Stromal cell of bone marrow (primary cell): ENCODE measurements at places on chromosomes 12 and 14.

- no peak for DNase-seq
These were observed 1.8 kb downstream of the ISCA2 start for GRCh38 chr14:74495356-74495755.

GRCh38 chr12:14776236-14776961, 26.9 kb downstream of the WBP11 start:
- no peak for DNase-seq

DNA sequence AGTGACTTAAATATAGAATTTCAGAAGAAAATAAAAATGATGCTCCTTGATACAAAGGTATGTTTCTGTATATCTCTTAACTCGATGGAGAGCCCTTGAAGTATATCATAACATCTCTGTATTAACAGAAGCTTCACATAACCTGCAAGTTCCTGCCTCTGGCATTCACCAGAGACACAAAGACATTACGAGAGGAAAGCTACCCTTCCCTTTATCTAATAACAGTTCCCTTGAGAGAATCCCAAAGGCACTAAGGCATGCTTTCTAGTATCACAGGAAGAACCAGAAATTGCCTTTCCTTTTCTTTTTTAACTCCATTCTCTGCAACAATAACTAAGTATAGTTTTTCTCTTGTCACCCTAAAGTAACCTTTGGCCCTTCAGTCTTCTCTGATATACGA, 164.5 kb downstream of the MGAT4C start:
- DNase-seq, result no peak

DNA sequence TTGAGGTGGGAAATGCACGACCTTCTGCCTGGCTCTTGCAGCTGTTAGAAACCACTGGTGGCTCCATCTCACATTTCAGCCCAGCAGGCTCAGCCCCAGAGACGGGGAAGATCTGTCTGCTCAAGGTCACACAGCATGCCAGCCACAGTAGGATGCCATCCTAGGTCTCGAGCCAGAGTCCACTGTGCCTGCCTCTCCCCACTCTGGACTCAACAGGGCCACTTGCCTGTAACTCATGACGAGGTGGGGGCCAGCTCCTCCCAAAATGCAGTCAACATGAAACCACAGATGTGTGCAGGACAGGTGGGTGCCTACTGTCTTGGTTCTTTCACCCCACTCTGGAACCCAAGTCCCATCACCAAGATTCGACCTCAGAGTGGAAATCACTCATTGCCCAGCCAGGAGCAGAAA, 23.2 kb downstream of the BCL11B start:
- DNase-seq, result no peak

DNA sequence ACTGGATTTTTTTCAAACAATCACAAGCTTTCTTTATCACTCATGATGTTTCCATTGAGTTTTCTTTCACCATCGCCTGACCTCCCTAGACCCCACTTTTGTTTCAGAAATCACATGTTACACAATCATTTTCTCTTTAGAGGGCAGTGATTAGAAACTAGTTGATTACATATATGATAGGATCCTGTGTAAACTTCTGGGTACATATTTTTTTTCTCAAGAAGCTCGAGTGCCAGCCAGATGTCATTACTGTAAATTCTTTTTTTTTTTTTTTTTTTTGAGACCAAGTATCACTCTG, 62.4 kb upstream of the PSMA6 start:
- no peak for DNase-seq

DNA sequence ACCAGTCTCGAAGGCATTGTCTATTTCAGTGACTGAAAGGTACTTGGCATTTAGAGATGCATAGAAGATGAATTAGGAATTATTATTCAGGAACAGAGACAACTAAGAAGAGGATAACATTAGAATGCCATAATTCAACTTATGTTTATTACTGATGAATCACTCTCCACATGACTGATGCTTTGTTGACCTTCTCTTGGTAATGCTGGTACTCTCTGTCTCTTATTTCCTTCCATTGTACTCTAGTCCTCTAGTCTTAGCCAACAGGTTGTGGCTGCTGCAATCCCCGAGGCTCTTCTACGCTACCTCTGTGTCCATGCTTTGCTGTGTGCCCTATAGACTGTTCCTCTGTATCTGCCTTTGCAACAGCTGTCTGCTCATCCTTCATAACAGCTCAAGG, 652.9 kb downstream of the NRXN3 start:
- no peak for DNase-seq

DNA sequence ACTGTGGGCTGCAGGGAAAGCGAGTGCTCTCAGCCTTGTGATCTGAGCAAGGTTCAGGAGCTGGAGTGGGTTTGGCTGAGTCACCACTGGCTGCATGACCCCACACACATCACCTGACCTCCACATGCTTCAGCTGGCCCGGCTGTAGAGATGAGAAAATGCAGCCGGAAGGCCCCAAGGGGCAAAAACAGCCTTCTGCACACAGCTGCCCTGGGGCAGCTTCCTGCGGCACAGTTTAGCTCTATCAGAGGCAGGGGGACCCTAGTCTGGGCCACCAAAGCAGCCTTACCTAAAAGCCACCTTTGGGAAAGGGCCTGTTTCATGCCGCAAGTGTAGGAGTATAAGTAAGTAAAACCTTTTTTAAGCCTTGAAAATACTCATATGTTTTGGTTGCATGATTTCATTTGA, 123.3 kb downstream of the SSPN start:
- DNase-seq, result peak; percentile 57

DNA sequence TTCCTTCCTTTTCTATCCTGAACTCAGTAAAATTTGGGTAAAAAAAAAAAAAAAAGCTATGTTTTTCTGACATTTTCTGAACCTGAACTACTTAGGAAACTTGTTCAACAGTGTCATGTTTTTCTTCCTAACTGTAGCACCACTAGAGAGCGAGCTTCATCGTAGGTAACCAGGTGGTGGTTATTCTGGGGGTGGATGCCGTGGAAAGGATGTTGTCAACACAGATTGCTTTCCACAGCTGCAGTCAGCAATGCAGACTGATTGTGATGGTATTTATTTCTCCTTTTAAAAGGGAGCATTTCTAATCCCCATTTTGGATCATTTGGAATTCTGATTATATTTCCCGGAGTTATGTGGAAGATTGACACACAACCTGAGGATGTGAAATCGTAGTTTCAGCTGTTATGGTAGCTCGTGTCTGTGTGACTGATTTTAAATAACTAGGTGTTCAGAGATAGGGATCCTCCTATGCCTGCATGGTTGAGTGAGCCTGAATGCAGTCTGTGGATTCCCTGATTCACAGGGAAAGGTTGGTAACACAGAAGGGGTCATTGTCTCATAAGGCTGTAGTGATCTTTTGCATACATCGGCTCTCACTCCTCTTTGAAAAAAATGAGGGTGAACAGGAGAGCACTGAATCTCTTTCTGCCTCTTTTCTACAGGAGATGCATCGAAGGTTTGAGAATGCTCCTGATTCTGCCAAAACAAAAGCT, 113.2 kb downstream of the ERC1 start:
- no peak for DNase-seq

DNA sequence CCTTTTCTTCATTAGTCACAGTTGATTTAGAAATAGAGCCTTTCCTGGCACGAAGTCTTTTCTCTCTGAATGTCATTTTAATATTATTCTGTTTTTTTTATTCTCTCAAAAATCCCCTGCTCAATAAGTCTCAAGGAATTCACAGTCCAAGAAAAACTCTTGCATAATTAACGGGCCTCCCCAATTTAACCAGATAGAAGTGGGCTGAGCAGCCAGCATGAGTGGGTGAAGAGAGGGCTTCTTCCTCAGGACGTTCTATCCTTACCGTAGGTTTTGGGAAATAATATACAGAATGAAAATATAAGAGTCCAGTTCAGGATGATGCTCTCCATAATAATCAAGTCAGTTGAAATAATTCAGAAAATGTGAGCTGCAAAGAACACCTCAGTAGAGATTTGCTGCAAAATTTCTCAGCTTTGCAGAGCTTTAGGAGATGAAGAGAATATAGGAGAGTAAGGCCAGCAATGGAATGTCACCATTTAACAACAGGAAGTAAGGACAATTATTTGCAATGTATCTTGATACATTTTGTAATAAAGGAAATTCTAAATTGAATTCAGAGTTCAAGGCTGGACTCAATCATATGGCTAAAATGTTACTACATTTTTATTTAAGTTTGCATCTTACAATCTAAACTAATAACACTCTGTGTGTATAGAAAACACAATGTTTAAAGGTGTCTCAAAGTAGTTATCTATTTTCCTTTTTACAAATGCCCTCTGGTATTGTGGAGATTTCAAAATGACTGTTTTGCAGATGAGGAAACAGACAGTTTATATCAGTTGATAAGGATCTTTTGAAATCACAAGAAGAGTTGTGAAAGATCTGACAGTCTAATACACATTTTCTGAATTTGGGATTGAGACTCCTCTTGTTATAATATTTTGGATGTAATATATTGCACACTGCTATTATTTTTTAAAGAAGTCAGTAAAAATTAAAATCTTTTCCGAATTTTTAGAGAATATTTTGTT, 1724.1 kb upstream of the SEL1L start:
- DNase-seq, result no peak

- no peak for DNase-seq
These were observed 824 bp downstream of the OAS1 start for GRCh38 chr12:112907415-112908157.

DNA sequence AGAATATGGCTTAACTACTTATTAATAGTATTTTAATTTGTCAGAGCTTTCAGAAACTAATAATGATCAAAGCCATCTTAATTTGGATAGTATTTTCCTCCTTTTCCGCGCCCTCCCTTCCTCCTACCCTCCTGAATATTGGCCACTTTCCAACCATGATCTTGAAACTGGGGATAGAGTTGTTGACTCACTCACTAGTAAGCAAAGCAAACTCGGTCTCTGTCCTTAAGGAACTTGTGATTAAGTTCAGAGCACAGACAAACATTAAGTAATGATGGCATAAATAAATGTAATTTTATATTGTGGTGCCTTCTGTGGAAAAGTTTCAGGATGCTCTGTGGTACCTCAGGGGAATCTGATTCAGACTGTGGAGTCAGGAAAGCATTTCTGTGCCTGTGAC, 75.7 kb downstream of the LRRK2 start:
- DNase-seq, result no peak

- DNase-seq, result no peak
These were observed 165.5 kb downstream of the KIF21A start for GRCh38 chr12:39277416-39277815.

GRCh38 chr14:24241829-24242443, 487 bp downstream of the TINF2 start:
- peak; percentile 85 for DNase-seq

DNA sequence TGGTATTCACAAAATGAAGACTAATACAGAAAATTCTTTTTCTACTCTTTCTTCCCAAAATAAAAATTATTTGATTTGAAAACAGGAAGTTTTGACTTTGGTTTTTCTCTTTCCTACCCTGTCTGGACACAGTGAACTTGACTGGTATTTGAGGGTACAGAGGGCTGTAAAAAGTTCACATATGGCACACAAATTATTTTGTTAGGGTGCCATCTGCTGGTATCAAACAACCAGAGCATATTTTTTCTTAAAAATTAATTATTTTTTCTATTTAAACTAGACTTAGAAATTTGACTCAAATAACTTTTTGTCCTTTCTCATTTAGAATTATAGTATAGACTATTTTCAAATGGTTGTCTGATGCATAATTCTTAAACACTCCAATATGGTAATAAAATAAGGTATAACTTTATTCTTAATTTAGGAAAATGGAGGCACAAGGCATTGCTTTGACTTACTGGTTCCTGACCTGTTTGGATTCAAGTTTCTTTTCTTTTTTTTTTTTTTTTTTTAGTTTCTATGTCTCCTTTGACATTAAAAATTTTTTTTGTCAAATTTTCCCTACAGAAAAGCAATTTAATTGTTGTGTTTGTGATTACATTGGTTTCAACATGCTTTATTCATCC, 390.6 kb downstream of the PRKD1 start:
- peak; percentile 15 for DNase-seq

GRCh38 chr12:29228474-29229157, 79.5 kb downstream of the FAR2 start:
- DNase-seq, result no peak

GRCh38 chr12:131941987-131942341, 7.8 kb upstream of the EP400 start:
- no peak for DNase-seq

DNA sequence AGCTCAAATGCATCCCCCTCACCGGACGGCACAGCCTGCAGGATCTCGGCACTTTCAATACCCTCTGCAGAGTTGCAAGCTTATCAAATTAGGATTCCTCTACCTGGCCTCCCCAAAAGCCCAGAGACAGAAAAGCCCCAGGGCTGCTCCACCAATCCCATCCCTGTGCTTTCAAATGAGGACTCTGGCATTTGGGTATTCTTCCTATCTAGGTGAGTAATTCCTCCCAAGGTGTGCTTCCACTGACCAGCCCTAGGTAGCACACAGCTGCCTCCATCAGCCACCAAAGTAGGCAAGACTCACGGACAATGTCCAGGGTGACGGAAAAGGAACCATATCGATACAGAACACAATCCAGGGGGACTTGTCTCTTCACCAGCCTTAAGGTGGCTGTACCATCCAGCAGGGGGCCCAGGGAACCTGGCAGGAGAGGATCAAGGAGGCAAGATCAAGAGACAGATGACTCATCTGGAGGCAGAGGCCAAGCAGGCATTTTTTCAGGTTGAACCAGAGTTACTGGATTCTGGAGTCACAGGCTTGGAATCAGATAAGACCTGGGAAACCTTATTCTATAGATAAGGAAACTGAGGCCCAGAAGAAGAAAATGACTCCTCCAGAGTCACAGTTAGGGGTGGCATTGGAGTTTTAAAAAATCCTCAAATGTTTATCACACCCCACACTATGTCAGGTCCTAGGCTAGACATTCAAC, 9.9 kb downstream of the PMEL start:
- no peak for DNase-seq

- DNase-seq, result peak; percentile 88
These were observed 19.4 kb upstream of the P2RX4 start for GRCh38 chr12:121190523-121191031.

GRCh38 chr12:41442896-41443295, 254.8 kb downstream of the PDZRN4 start:
- DNase-seq, result no peak

DNA sequence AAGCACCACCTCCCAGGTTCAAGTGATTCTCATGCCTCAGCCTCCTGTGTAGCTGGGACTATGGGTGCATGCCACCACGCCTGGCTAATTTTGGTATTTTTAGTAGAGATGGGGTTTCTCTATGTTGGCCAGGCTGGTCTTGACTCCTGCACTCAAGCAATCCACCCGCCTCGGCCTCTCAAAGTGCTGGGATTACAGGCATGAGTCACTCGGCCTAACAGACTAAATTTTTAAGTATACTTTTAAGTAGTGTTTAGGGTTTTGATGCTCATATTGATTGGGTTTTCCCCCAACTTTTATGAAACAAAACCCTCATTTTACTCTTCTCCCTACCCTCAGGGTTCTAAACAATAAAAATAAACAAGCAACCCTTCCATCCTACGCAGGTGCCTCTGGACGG, 5.5 kb downstream of the MYO1A start:
- no peak for DNase-seq

- no peak for DNase-seq
These were observed 59.6 kb upstream of the KCNC2 start for GRCh38 chr12:75269209-75269608.

GRCh38 chr14:53380052-53380866, 227.1 kb upstream of the DDHD1 start:
- DNase-seq, result no peak
